ENCODE measurements at places on chromosomes 2 and 18.

GRCh38 chr18:22694954-22695353 is 238.2 kb upstream of the RBBP8 start:
- no peak for DNase-seq

- DNase-seq, result no peak
Observed at GRCh38 chr2:117557626-117558025, 256.9 kb upstream of the DDX18 start.

DNA sequence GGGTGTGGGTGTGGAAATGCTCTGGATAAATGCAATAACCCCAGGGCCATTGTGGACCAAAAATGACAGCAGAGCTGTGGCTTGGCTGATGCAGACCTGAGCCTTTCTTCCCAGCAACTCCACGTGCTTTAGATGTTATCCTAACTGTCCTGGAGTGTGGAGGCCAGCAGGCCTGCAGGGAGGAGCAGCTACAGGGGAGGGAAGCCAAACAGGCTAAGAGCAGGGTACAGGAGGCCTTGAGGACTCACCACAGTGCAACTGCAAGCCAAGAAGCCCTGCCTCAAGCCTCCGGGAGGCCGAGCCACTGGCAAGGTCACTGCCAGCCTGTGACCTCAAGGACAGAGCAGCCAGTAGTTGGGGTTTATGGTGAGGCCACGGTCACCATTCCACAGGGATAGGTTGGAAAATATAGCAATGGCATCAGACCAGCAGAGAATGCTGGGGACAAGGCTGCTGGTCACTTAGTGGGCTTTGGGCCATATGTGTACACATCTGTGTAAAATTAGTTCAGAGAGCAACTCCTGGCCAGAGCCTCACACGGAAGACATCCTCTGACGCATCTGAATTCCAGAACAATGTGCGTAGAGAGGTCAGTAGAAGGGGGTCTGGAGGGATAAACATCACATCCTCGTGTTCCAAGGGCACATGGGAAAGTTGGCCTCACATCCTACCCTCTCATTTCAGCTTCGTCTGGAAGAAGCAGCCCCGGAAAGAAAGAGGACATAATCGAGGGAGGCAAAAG is 76.2 kb upstream of the UPP2 start:
- DNase-seq, result no peak

GRCh38 chr18:80194874-80195570 is 52.3 kb downstream of the PARD6G start:
- no peak for DNase-seq

DNA sequence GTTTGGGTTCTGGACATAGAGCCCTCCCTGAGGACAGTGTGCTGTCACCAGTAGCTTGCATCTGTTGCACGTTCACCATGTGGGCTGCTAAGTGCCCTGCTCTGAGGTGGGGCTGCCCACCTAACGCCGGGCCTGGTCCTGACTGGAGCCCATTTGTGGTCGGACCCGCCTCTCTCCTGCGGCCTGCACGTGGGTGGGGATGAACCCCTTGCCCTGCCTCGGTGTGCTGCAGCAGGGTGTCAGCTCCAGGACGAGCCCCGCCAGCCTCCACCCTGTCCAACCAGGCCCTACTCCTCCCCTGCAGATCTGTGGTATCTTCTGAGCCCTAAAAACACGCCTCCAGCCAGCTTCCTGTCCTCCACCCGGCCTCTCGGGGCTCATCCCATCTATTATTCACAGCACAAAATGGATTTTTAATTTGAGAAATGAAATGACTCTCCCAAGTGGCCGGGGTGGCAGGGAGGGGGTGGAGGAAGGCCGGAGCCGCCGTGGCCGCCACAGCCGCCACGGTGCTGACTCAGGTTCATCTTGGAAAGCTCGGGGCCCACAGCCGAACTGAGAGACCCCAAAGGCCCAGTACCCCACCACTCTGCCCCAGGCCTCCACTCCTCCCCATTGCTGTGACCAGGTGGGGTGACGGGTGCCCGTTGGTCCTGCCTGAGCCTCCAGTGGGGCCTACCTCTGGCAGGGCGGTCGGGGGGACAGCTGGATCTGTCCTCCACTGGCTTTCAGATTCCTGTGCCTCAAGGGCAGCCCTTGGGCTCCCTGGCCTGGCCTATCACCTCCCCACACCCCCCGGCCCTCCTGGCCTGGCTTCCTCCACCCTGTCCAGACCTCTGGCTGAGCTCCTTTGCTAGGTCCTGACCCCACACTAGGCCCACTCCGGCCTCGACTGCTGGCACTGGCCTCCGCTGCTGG is 2.8 kb upstream of the ECEL1 start:
- no peak for DNase-seq
